ENCODE measurements at places on chromosomes 2 and 18.

- DNase-seq: no peak
Observed at GRCh38 chr2:202373490-202373889, 2.6 kb upstream of the BMPR2 start.

- DNase-seq: no peak
Observed at GRCh38 chr2:20797096-20797495, 25.8 kb downstream of the LDAH start.

DNA sequence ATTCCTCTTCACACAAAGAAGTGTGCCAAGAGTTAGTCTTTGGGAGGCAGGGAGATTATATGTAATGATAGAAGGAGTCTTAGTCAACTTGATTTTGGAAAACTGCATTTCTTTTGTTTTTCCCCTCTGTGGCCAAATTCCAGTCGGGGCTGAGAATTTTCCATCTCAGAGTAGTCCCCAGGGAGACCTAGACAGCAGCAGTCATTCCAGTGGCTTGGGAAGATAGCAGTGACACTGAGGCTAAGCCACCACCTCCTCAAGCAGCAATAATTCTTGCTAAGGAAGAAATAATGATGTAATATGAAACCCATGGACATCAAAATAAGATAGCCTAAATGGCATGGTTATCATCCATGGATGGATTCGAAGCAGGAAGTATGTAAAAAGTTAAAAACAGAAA is 21.0 kb upstream of the CCDC141 start:
- no peak for DNase-seq

- no peak for DNase-seq
Observed at GRCh38 chr2:83823229-83823628, 635.9 kb downstream of the SUCLG1 start.

- DNase-seq: no peak
Observed at GRCh38 chr2:141515931-141516330, 614.9 kb downstream of the LRP1B start.

- DNase-seq: no peak
Observed at GRCh38 chr2:7953195-7953594, 728.7 kb upstream of the ID2 start.

- DNase-seq: no peak
Observed at GRCh38 chr2:168180483-168180882, 66.9 kb downstream of the STK39 start.

DNA sequence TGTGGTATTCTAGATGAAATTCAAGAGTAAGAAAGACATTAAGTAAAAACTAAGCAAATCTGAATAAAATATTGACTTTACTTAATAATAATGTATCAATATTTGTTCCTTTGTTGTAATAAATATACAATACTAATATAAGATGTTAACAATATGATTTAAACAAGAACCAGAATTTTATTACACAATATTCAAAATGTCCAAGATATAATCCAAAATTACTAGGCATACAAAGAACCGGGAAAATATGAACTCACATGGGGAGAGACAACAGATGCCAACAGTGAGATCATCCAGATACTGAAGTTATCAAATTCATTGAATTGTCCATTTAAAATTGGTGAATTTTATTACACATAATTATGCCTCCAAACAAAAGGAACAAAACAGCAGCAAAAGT is 286.3 kb downstream of the AFF3 start:
- DNase-seq: no peak

GRCh38 chr2:149901231-149901859 is 313.8 kb upstream of the MMADHC start:
- DNase-seq: no peak

DNA sequence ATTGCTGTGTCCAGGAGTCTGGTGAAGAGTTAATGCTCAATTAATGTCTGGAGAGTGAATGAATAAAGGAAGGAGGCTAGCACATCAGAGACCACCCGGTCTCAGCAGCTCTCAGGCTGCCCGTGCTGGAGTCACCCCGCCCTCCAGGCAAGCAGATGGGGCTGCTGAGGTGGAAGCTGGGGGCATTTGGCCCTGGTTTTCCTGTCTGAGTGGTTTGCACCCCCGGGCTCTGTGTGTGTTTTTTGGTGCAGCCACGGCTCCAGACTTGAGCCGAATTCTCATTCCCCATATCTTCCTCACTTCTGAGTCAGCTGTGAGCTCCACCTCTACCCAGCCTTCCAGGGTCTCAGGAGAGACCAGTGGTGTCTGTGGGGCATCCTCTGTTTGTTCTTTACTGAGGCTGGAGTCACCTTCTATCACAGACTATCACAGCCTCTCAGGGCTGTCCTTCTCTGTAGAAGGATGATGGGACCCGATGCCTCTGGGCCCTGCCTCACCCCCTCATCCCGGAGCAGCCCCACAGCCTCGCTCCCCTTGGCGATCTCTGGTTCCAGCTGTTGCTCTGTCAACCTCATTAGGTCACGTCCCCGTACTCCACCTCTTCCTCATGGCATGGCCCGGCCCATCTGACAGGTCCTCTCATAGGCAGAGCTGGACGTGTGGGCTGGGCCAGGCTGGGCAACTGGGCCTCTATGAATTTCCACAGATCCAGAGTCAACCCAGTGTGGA is 60.8 kb downstream of the HS1BP3 start:
- no peak for DNase-seq

DNA sequence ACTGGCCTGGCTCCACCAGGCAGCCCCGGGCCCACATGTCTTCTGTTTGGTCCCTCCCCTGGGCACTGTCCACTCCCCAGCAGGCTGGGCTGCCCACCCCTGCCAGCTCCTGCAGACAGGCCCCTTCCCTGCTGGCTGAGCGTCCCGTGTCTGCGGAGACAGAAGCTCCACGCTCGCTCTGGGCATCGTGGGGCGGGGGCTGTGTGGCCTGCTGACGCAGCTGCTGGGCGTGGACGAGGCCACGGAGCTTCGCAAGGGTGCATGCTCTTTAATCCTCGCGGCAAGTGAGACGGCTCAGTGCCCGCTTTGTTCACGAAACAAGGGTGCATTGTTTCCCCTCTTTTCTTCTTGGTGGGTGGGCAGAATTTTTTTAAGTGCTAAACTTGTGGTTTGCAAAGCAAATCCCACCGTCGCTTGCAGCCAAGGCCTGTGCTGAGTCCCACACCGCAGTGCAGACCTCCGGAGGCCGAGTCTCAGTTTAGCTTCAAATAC is 132.8 kb upstream of the CTDP1 start:
- DNase-seq: no peak

Data from GM20000 (cell line).